ENCODE measurements at places on chromosomes 2 and 18. TPM values are rescaled to one million over a fixed set of nuclear protein-coding genes. Genes with fewer than 3 reads are reported as not detected.

The NAB1 gene
- total RNA-seq = 57.5 TPM

The WDPCP gene
- total RNA-seq = 43.2 TPM

The CAPN13 gene
- total RNA-seq = not detected

The LINC00305 gene
- total RNA-seq = not detected

The ATP8B1 gene
- total RNA-seq = 5.7 TPM

DNA sequence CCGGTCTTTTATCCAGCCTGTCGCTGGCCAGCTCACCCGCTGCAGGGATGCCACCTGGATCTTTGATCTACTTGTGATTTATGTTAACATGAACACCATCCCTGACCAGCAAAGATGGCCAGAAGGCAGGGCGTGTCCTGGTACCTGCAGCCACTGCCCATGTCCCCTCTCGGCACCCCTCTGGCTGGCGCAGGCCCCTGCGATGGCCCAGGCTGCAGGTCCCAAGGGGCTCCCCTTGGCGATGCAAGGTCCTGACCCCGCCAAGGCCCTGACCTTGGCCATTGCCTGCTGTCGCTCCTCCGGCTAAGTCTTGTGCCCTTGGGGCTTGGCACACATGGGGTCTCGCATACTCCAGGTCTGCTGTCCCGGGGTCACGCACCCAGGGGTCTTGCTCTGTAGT is 214.9 kb downstream of the TWIST2 start:
- DNase-seq = no peak

- no peak for DNase-seq
Observed at GRCh38 chr2:46302005-46302695, 4.9 kb downstream of the EPAS1 start.

DNA sequence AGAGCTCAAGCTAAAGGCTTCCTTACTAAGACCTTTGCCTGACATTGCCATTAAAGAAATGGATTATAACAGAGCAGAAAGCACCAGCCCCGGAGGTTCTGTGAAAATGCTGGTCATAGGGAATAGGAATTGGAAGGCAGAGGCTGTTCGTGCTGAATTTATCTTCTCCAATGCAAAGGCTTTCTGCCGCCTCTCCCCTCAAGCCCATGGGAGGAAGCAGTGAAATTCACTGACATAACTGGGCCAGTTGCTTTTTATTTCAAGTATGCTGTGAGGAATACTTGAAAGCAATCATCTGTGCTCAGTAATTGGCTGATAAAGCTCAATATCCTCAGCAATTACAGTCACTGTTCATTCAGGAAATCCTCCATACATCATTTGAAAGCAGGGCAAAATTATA is 85.4 kb upstream of the LINC00305 start:
- no peak for DNase-seq

DNA sequence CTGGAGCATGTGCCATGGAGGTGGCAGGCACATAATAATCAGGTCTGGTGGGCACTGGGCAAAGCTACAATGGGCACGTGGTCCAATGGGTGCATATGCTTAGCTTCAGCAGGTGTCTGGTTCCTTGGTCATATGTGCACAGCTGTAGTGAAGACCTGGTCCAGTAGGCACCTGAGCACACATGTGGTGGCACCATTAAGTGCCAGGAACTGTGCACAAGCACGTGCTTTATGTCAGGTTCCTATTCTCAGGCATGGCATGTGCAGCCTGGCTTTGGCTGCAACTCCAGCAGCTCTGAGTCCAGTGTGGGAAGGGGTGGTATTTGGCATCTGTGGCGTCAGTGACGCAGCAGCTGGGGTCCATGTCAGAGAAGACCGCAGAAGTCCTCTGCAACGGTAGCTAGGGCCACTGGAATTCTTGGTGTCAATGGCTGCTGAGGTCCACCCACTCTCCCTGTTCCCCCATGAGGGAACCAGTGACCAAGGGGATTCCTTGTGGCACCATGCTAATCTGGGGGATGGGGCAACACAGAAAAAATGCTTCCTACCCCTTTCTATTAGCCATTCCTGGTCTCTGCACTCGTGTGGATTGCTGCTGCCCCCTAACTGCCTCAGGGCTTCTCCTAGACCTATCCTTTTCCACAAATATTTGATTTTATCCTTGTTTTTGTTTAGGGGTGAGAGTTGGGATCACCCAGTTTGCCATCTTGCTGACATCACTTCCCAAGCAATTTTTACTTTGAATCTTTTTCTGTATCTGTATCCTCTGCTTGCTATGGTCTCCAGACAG is 262.9 kb upstream of the MAP2 start:
- DNase-seq = no peak

DNA sequence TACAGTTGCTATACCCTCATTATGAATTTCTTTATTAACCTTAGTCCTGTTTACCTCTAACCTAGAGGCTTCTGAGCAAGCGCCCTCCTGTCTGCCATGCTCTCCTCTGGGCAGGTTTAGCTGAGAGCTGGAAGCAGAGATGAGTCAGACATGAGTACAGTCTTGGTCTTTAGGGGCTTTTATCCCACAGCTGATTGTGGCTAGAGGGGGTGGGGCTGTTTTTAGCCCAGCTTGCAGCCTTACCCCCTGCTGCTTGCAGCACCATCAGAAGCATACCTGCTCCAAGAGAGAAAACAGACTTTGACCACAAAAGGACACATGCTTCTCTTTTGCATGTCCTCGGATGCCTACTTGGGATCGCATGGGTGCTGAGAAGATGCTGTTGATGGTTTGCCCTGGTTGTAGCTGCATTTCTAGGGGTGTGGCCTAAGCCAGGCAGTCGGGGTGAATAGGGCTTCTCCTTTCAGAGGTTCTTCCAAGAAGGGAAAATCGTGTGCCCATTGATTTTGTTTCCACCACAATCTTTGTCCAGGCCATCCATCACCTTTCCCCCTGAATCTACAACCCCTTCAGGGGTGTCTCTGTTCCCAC is 115.0 kb upstream of the LGALSL start:
- no peak for DNase-seq

All from frontal cortex (tissue), 4 donors.